ENCODE measurements at places on chromosomes 1 and 21. TPM values are rescaled to one million over a fixed set of nuclear protein-coding genes. Genes with fewer than 3 reads are reported as not detected.

Gene NUP210L
- not detected for total RNA-seq

- no peaks in the 10 kb centered on the region for H3K27me3 ChIP-seq
- H3K27ac ChIP-seq, result no peak overlapping the region
- no peak for DNase-seq
- peaks cover 4% of the 10 kb centered on the region for H3K4me1 ChIP-seq
- H3K4me3 ChIP-seq, result no peak overlapping the region
These were observed 427.0 kb downstream of the SMYD3 start for GRCh38 chr1:246080031-246080430.

- no peak overlapping the region for H3K4me3 ChIP-seq
- no peaks in the 10 kb centered on the region for H3K36me3 ChIP-seq
These were observed 16.0 kb upstream of the ARHGEF10L start for GRCh38 chr1:17523321-17524041.

- no peak for DNase-seq
- H3K27me3 ChIP-seq, result peaks cover 78% of the 10 kb centered on the region
- H3K4me3 ChIP-seq, result no peak overlapping the region
- no peak overlapping the region for H3K27ac ChIP-seq
- H3K4me1 ChIP-seq, result peaks cover 10% of the 10 kb centered on the region
These were observed 12.3 kb downstream of the SERTAD4 start for GRCh38 chr1:210244746-210245367.
